ENCODE measurements at places on chromosomes 7 and 10.

DNA sequence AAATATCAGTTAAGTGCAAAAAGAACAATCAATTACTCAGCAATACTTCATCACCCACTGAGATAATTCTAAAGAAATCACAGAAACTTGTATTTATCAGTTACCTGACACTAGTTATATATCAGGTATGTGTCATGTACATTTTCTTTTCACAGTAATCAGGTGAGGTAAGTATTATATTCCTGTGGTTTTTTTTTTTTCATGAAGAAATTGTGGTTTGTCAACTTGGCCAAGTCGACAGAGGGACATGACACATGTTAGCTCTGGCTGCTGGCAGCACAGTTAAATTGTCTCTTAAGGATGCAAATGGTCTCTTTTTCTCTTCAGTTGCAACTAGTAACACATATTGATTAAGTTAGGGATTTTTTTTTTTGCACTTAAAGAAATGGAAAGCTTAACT lies 13.7 kb upstream of the GPR141 start:
- DNase-seq, result no peak

DNA sequence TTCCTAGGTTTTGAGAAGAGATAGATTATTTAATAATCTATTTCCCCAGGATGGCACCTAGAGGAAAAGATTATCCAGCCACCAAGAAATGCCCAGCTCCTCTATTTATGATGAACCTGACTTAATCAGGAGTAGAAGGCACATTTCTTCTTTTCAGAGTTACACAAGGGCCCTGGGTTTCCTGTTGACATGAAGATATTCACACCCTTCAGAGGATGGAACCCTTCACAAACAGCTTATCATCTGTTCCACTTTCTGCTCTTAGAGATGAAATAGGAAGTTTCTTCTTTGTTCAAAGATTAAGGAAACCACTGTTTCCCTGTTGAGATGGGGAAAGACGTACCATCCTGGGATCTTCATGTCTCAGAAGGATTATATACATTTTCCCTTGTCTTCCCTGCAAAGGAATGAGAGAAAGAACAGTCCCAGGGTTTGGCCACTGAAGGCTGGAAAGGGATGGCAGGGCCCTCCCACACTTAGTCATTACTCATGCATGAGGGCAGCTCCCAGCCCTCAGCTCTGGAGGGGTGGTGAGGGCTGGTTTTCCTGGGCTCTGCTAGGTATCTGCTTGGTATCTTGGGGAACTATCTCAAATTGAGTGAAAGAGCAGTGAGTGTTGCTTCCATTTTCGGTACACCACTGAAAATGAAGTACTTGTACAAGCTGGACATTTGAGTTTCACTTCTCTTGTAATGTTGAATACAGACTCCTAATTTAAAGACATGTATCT lies 64.0 kb downstream of the MTPAP start:
- no peak for DNase-seq

- no peak for DNase-seq
These were observed 85.7 kb downstream of the GRB10 start for GRCh38 chr7:50696810-50697582.

GRCh38 chr10:36888925-36889573 lies 236.3 kb upstream of the ANKRD30A start:
- DNase-seq, result no peak

DNA sequence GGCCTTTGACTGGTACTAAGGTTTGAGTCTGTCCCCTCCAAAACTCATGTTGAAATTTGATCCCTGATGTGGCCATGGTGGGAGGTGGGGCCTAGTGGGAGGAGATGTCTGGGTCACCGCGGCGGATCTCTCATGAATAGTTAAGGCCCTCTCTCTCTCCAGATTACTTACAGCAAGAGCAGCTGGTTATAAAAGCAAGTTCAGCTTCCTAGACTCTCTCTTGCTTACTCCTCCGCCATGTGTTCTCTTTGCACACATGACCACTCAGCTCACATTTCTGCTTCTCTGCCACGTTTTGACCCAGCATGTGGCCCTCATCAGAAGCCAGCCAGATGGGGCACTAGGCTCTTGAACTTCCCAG lies 29.9 kb upstream of the ZMIZ1 start:
- DNase-seq, result no peak

DNA sequence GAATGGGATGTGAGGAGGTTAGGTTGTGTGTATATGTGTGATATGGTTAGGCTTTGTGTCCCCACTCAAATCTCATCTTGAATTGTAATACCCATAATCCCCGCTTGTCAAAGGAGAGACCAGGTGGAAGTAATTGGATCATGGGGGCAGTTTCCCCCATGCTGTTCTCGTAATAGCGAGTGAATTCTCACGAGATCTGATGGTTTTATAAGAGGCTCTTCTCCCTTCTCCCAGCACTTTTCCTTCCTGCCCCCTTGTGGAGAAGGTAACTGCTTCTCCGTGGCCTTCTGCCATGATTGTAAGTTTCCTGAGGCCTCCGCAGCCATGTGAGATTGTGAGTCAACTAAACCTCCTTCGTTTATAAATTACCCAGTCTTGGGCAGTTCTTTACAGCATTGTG lies 47.3 kb downstream of the NPVF start:
- no peak for DNase-seq

- DNase-seq, result peak; percentile 37
These were observed 2.2 kb downstream of the MAFK start for GRCh38 chr7:1532456-1533254.

DNA sequence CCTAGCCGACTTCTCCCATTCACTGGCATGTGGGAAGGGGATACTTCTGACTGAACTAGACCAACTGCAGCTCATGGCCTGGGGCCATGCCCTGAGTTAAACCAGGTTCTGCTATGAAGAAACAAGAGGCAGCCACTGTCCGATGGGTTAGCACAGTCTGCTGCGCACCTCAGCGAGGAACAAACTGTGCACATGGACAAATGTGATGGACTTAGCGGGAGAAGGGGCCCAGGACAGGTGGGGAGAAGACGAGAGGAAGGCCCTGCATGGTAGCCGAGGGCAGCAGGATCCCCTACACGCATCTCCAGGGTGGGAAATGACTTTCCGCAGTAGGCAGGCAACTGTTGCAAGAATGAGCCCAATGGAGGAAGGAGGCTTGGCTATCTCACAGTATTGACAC lies 115.0 kb downstream of the PRKAG2 start:
- DNase-seq, result no peak

DNA sequence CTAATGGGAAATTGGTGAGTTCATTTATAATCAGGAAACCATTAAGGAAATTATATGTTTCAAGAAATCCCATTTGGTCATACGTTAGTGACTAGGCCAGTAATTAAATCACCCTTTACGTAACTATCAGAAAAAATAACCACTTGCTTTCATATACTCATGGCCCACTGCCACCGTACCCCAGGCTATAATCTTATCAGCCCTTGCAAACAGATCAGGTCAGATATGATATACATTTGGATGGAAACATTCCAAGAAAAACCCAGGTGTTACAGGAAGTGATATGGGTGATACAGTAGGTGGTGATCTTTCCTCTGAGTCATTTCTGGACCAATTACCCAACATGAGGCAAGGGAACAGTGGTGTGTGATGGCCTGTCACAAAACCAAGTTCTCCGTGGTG lies 481.0 kb upstream of the SEMA3A start:
- no peak for DNase-seq

DNA sequence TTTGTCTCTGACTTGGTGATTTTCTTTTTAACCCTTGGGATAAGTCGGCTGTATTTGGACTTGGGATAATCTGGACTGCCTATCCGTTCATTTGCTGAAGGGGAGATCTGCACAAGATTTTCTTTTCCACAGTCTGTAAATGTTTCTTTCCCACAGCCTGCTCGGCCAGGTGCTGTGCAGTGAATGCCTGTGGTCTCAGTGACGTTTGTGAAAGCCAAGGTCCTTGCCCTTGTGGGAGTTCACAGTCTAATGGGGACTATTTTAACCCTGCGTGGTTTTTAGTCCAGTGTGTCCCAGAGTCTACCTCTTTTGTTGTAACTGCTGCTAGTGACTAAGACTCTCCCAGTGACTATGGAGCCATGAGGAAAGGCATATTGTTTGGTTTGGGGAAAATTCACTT lies 8.9 kb downstream of the PNLIP start:
- DNase-seq, result no peak

DNA sequence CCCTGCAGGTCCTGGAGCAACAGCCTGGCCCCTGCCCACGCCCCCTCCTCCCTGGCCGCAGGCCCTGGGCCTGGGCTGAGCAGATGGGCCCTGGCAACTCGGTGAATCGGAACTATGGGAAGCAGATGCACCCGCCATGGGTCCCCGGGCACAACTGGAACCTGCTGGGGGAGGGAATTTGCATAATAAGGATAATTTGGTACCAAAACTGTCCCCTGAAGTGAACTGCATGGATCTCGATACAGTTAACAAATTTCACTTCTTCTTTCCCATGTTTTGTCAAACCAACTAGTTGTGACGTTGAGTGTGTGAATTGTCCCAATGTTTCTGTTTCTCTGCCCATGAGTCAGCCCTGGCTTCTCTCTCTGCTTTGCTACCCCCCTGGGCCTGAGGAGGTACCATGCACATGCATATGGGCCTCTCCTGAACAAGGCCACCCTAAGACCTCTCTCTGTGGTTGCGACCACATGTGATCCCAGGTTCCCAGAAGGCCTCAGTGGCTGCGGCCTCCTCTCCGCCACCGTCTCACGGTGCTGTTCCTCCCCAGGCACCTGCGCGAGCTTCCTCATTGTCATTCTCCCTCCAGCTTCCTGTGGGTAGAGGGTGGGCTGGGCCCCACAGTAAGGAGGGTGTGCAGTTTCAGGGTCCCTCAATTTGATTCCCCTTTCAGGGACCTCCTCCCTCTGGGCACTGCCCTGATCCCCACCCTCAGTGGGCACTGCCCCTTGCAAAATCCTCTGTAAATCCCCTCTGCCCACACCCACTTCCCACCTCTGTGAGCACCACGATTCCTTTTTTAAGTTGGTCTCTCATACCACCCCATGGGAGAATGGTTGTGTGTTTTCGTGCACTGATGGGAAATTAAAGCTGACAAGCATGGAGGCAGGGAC lies 40.0 kb downstream of the FIGNL1 start:
- no peak for DNase-seq

- no peak for DNase-seq
These were observed 100.2 kb downstream of the COL13A1 start for GRCh38 chr10:69901628-69902505.

GRCh38 chr10:60130130-60130579 lies 223.8 kb upstream of the CCDC6 start:
- no peak for DNase-seq

GRCh38 chr7:150439967-150440366 lies 10.5 kb upstream of the GIMAP8 start:
- no peak for DNase-seq

DNA sequence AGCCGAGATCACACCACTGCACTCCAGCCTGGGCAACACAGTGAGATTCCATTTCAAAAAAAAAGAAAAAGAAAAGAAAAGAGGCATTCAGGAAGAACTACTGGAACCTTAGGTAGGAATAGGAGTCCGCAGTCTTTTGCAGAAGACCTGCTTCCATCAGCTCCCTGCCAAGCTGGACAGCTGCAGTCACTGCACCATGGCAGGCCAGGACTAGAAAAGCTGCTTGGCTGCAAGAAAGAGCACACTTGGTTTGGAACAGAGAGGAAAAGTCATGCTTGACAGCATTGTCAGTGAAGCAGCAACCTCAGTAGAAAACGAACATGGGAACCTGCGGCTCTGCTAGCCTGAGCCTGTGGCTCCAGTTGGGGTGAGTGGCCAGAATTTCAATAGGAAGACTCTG lies 104.3 kb downstream of the MARCHF5 start:
- DNase-seq, result no peak

DNA sequence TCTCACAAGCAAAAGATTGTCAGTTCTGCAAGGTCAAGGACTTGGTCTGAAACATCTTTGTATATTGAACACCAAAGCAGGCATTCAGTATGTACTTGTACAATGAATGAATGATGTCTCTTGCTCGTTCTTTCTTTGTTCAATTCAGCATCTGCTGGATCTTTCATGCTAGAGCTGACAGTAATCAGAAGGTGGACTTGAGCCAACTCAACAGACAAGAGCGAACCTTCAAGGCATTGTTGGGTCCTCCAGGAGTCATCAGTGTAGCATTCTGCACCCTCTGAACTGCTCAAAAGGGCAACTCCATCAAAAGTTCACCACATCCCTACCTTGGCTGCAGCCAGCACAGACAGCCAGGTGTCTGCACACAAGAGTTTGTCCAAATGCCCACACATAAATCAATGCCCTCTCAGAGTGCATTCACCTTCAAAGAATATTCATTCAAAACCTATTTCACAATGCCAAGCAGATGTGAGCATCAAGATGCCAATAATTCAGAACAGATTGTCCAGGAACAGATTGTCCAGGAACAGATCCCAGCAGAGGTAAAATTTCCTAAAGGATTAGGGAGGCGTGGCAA lies 386.7 kb downstream of the CALN1 start:
- no peak for DNase-seq

GRCh38 chr10:30877111-30877510 lies 154.6 kb downstream of the ZNF438 start:
- no peak for DNase-seq

DNA sequence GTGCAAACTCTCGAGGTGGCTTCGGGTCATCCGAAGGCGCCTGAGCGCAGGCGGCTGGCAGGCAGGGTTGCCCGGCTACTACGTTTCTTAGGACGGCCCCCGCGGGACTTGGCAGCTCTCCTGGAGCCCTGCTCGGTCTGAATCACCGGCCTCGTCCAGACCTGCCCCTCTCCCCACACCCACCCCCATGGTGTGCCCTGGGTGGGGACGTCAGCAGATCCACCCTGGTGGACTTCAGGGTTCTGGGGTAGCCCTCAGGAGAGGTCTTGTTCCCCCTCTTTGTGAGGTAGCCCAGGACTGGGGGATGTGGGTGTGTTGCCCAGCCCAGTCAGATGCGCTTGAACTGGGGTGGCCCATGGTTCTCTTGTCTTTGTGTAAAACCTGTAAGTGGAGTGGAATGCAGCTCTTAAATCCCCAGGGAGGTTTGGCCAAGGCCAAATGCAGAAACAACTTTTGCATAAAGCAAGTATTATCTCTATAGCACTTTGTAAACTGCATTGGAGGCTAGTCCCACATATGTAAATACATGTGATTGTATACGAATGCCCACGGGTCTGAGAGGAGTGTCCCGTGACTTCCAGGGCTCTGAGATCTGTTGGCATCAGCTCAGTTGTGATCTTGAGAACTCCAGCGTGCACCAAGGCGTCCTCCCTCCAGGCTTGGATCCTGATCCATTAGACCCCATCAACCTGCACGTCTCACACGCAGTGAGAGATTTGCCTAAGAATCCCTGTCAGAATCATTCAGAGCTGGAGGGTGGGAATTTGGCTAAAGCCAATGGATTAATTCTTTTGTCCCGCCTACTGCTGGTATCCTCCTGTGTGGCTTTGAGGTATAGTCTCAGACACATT lies 1.8 kb downstream of the PFKFB3 start:
- DNase-seq, result no peak

GRCh38 chr10:132408367-132408781 lies 11.4 kb downstream of the PWWP2B start:
- DNase-seq, result no peak

DNA sequence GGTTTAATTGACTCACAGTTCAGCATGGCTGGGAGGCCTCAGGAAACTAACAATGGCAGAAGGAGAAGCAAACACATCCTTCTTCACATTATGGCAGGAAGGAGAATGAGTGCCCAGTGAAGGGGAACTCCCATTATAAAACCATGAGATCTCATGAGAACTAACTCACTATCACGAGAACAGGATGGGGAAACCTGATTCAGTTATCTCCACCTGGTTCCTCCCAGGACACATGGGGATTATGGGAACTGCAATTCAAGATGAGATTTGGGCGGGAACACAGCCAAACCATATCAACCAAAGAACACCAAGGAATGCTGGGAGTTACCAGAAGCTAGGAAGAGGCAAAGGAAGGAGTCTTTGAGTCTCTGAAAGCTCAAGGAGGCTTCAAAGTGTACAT lies 94.3 kb downstream of the IPMK start:
- DNase-seq, result no peak

- DNase-seq, result no peak
These were observed 44.5 kb upstream of the PFKFB3 start for GRCh38 chr10:6158276-6158675.

All from stimulated activated CD4-positive, alpha-beta T cell treated with anti-CD3 and anti-CD28 coated beads, TNF-alpha, amount 100 ng/mL, for 4 hours (primary cell).